ENCODE measurements at places on chromosomes 2 and 18.
A peak's percentile ranks its signal among the peaks of the same experiment; 100 is the strongest.

DNA sequence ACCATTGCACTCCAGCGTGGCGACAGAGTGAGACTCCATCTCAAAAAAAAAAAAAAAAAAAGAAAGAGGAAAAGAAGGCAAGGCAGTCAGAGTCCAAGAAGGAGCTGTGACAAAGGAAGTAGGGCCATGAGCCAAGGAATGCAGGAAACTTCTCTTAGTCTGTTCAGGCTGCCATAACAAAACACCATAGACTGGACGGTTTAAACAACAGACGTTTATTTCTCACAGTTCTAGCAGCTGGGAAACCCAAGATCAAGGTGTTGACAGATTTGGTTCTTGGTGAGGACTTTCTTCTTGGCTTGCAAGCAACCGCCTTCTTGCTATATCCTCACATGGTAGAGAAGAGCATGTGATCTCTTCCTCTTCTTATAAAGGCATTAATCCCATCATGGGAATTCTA lies 13.1 kb upstream of the SUMO1 start:
- DNase-seq = no peak

- no peak for DNase-seq
Observed at GRCh38 chr2:46909771-46910419, 5.7 kb downstream of the MCFD2 start.

DNA sequence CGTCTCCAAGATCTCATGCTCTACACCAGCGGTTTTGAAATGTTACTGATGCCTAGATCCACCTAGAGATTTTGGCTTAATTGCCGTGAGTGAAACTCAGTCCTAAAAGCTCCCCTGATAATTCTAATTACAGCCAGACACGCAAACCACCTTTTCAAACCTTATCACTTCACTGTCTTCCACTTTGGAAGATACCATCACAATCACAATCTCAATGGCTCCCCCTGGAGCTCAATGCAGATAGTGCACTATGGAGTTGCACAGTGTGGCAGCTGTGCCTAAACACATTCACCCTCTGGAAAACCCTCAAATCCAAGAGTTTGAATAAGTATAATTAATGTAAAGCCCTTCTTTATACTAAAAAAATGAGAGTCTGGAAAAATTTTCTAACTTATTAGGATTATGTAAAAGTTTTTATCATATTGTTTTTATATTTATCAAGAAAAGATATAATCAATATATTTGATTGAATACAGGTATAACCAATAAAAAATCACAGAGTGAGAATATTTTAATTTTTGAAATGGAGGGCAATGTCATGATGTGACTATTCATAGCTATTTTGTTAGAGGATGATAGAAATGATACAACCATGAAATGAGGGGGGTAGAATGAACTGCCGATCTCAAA lies 102.9 kb upstream of the SLC8A1 start:
- DNase-seq = no peak

- DNase-seq = no peak
Observed at GRCh38 chr18:35851286-35851970, 121.1 kb upstream of the RMP24 start.

DNA sequence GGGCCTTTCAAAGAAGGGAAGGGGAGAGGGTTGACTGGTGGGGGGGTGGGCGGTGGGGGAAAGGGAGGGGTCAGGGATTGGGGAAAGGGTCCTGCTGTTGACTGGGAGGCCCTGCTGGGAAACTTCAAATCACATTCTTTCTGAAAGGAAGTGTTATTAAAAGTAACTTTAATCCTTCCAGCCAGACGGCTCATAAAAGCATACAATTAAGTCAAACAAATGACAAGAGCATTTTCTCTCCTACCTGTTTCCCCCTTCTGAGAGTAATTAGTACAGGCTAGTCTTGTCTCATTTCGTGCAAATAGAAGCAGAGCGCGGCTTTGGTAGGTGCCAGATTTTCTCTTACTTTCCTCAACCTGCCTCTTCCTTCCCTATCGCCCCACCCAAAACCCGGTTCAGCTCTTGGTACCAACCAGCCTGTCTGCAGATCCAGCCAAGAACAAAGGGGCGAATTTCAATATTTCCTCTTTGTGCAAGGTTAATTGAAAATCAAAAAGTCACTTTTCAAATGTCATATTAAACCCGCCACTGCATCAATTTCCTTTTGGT lies 2112.6 kb upstream of the PIK3C3 start:
- DNase-seq = no peak

DNA sequence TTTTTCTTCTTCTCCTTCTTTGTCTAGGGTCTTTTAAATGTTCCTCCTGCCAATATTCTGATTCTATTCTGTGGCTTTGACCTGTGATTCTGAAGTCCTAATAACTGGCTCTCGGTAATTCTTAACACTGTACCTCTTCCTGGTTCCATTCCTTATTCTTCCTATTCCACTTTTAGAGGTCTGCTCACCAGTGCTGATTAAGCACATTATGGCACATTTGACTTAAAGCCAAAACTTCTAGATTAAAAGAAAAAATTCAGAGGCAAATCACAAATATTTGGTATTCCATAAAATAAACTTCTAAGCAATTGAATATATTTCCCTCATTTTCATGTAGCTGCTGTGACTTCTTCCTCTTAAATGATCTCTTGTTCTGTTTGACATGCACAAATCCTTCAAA lies 47.5 kb downstream of the NXPH2 start:
- no peak for DNase-seq

DNA sequence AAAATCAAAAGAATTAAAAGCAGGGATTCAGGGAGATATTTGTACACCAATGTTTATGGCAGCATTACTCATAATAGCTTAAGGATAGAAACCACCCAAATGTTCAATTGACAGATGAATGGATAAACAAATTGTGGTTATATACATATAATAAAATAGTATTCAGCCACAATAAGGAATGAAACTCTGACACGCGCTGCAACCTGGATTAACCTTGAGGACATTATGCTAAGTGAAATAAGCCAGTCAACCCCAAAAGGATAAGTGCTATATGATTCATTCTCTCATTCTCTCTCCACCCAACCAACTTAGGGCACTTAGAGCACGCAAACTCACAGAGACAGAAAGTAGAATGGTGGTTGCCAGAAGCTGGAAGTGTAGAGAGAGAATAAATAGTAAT lies 216.8 kb upstream of the SLC14A2 start:
- DNase-seq = no peak

- DNase-seq = peak; percentile 64
Observed at GRCh38 chr2:105873721-105874120, 129.0 kb downstream of the NCK2 start.
